ENCODE measurements at places on chromosomes 1 and 21.

DNA sequence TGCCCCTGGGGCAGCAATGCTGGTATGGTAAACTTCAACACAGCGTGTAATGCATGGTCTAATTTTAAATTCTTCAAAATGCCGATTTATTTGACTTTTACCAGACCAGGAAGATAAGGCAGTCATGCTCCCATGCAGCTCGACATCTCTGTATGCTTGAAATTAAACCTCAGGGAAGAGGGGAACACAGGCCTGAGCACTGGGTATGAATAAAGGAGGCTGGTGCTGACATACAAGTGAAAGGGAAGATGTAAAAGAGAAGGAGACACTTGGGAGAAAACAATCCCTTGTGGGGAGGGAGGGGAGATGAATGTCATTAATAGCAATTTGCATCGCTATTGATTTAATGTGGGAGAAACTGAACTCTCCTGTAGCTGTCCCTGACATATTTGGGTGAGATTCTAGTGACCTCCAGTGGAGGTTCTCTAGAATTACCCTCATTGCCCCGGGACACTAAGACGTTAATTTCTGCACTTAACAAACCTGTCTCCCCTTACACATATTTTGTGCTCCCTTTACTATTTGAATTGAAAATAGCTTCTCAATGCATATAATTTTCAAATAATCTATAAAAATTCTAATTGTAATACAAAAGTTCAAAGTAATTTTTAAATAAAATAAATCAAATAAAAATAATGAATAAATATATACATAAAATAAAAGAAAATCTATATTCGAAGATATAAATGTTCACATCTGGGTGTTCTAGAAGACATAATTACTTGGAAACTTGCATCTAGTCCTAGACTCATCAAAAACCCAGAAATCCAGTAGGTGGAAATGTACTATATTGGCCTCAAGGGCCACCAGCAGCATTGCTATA is 283.1 kb downstream of the LMX1A start:
- peak; percentile 75 for DNase-seq

DNA sequence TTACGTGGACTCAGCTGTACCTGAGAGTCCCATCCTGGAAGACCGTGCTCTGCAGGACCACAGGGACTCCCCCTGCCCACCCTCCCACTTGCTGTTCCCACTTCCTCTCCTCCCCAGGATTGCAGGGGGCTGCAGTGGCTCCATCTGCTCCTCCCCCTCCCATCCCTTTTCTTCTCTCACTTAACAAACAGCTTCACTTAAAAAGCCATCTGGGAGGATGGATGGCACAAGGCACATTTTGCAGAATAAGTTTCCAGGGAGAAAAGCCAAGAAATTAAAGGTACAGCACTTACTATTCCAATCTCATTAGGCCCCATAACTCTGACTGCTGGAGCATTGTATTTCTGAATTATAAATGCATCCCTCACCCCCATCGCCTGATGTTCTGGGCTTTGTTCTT is 458.7 kb downstream of the PTPRU start:
- no peak for DNase-seq

- no peak for DNase-seq
Observed at GRCh38 chr21:37088186-37088735, 15.2 kb downstream of the TTC3 start.

DNA sequence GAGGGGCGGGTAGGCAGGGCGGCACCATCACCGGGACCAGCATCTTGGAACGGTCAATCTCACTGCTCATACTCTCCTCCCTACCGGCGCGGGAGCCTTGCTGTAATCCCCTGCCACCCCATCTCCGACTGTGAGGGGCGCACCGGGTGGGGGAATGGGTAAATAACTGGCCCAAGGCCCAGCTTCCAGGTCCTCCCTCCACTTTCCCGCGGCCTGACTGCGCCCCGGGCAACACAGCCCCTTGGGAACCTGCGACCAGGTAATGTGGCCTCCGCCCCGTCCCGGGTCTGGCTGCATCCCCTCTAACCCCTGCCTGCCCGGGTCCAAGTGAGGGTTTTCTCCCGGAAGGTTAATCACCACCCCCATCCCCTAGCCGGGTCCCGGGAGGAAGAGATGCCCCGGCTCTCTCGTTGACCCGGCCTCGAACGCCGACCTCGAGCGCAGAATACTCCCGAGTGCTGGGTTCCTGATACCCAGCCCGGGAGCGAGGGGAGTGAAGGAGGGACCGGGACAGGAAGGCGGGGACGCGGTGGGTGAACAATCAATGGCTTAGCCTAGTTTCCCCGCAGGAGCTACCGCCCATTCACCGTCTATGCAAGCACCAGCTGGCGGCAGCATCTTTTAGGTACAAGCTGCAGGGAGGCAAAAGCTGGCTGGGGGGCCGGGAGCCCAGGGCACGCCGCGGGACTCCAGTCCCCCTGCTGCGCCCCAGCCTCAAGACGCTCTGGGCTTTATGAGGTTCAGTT is 5.9 kb upstream of the LHX9 start:
- DNase-seq: no peak

- no peak for DNase-seq
Observed at GRCh38 chr1:225824533-225824941, 14.6 kb downstream of the EPHX1 start.

GRCh38 chr1:214476229-214476985 is 75.0 kb downstream of the PTPN14 start:
- no peak for DNase-seq

- DNase-seq: no peak
Observed at GRCh38 chr1:246537887-246538286, 28.2 kb downstream of the TFB2M start.

- DNase-seq: no peak
Observed at GRCh38 chr1:107680579-107680985, 284.4 kb downstream of the VAV3 start.

- no peak for DNase-seq
Observed at GRCh38 chr1:183604815-183605214, 14.6 kb upstream of the NCF2 start.

DNA sequence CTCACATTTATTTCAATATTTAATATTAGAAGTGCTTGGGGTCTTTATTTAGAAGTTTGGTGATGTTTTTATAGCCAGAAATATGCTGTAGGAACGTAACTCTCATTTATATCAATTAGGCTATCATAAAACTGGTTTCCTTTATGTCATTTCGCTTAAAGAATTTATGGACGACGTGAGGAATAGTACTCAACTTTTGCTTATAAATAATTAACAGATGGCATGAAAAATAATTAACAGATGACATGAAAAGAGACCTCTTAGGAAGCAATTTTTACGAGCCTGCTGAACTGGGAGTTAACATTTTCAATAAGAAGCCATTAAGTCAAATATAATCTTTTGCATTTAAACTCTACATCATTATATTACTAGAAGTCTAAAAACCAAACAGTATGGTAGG is 123.5 kb downstream of the OLFML2B start:
- no peak for DNase-seq

- no peak for DNase-seq
Observed at GRCh38 chr1:56553046-56553445, 26.3 kb downstream of the PLPP3 start.

- no peak for DNase-seq
Observed at GRCh38 chr1:201356701-201357100, 20.8 kb downstream of the TNNT2 start.

GRCh38 chr21:37805266-37805665 is 111.0 kb downstream of the KCNJ6 start:
- no peak for DNase-seq

DNA sequence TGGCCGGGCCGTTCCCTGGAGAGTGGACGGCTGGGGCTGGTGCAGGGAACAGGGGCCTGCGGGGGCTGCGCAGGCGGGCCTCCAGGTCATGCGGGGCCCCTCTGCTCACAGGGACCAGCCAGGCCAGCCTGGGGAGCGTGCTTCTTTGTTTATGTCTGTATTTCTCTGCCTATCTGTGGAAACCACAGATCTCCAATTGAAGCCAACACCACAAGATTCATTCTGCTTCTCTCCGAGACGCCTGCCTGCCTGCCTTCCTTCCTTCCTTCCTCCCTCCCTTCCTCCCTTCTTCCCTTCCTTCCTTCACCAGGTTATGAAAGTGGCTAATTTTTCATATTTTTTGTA is 39.9 kb upstream of the HMGN1 start:
- DNase-seq: no peak

DNA sequence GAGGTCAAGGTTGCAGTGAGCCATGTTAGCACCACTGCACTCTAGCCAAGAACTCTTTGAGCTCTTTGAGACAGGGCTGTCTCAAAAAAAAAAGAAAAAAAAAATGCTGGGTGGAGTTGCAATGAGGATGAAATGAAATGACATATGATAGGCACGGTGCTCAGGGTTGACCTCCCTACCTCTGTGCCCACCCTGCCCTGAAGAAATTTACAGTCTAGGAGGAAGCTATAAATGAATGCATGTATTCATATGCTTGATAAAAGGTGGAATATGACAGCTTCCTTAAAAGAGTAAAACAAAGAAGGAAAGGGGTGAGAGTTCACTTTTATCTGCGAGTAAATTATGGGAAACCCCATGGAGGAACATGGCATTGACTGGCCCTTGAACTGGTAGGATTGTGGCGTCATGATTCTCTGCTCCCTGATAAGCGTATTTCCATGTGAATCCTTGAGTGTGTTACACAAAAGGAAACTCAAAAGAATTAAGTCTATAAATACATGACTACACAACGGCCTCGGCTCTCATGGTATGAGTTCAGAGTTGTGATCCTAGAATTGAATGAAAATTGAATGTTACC is 59.0 kb upstream of the RAVER2 start:
- no peak for DNase-seq

- peak; percentile 6 for DNase-seq
Observed at GRCh38 chr1:161905269-161905884, 118.3 kb downstream of the OLFML2B start.

- DNase-seq: no peak
Observed at GRCh38 chr1:200237066-200237465, 172.8 kb downstream of the ZNF281 start.

- no peak for DNase-seq
Observed at GRCh38 chr1:4369335-4369734, 285.1 kb upstream of the AJAP1 start.

DNA sequence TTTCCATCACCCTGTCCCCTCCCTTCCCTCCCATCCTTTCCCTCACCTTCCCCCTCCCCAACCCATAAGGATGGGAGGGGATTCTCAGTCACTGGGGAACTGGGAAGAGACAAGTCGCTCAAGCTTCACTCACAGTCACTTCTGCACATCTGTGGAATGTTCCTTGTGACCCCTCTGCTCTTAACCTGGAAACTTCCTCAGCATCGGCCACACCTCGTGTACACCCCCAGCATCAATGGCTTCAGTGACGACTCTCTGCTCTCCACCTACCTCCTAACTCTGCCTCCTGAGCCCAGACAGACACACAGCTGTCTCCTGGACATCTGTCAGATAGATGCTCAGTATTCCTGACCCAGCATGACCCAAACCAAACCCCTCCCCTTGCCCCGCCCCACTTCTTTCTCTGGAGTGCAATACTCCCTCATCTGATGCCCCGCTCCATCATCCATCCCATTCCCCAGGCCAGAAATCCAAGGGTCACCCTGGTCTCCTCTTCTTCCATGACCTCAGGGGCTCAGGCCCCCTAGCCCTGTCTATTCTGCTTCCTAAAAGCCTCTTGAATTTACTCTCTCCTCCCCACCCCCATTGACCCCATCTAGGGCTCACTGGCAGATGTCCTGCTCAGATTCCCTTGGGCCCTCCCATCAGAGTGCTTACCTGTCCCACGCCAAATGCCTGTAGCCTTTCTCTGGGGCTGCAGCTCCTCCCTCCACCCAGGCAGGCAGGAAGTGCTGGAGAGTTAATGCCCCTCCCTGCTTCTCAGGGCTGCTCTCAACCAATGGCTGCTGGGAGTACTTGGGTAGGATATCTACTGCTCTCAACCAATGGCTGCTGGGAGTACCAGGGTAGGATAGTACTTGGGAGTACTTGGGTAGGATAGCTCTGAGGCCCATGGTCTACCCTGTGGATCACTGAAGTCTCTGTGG is 83.1 kb upstream of the CSF3R start:
- no peak for DNase-seq

DNA sequence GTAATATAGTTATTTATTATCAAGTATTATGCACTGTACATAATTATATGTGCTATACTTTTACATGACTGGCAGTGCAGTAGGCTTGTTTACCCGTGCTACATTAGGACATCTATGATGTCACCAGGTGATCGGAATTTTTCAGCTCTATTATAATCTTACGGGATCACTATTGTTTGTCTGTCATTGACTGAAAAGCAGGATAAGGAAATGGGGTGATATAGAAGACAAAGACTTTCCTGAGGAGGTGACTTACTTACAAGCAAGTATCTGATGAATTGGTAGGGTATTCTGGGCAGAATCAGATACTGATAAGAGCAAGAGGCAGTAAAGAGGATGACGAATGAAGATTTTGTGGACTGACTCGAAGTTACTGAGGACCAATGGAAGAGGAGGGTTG is 65.3 kb upstream of the CNN3 start:
- DNase-seq: no peak

- no peak for DNase-seq
Observed at GRCh38 chr21:31557421-31558188, 101.9 kb upstream of the SOD1 start.

DNA sequence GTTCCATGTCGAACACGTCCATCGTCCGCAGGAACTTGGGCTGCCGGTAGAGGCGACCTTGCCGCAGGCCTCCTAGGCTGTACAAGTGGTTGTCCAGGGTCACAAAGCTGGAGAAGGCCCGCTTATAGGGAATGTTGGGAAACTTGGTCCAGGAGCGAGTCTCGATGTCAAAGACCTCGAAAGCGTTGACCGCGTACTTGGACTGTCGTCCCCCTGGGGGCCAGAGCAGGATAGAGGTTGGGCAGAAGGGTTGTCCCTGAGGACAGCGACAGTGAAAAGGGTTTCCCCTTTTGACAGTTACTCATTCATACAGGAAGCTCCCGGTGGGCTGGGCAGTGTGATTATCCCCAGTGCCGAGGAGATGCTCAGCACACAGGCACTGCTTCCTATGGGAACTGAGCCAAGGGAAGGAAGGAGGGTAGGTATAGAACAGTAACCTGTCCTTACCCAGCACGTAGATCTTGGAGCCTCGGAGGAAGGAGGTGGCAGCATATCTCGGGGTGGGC is 17.5 kb downstream of the KLHDC8A start:
- no peak for DNase-seq

DNA sequence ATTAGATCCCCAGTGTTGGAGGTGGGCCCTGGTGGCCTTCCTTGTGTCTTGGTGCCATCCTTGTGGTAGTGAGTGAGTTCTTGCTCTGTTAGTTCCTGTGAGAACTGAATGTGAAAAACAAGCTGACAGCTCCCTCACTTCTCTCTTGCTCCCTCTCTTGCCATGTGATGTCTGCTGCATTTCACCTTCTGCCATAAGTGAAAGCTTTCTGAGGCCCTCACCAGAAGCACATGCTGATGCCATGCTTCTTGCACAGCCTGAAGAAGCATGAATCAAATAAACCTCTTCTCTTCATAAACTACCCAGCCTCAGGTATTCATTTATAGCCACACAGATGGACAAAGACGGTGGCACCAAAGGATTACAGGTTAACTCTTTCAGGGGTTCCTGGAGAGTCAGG is 166.1 kb upstream of the ETV3 start:
- no peak for DNase-seq
